ENCODE measurements at places on chromosomes 4 and X.
A peak's percentile ranks its signal among the peaks of the same experiment; 100 is the strongest.

GRCh38 chr4:113026556-113026955, 22.9 kb upstream of the ANK2 start:
- DNase-seq = no peak

GRCh38 chr4:126431049-126431448, 1116.3 kb downstream of the FAT4 start:
- DNase-seq = no peak

GRCh38 chr4:113070755-113071154, 21.3 kb downstream of the ANK2 start:
- no peak for DNase-seq

GRCh38 chr4:146095091-146095690, 80.3 kb upstream of the LSM6 start:
- no peak for DNase-seq

DNA sequence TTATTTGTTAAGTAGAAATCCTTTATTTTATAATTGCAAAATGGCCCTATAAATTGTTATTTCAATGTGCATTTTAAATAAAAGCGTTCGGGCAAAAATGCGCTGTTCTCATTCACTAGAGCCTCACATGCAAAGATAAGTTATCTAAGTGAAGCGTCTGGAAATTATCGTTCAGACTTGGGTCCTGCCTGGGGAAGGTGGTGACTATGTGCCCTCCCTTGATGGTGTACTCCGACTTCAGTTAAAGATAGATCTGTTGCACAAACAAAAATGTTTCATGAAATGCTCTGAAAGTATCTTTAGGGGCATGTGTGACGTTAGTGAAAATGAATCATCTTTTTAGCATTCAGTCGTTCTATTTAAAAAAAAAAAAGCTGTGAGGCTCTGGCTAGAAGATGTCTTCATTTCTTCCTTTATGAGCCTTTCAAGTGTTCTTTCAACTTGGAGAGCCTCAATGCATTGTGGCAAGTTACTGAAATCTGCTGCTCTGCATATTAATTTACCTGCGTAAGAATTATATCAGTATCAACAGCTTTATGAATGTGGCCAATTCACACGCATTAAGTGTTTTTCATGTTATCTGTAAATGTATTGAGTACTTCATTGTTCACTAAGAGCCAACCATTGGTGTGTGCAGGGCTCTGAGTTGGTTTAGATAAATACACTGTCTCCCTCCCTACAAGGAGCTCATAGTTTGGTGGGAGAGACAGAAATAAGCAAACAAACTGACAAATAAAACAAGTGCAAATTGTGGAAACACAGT, 83.0 kb downstream of the AFF1 start:
- DNase-seq = no peak

DNA sequence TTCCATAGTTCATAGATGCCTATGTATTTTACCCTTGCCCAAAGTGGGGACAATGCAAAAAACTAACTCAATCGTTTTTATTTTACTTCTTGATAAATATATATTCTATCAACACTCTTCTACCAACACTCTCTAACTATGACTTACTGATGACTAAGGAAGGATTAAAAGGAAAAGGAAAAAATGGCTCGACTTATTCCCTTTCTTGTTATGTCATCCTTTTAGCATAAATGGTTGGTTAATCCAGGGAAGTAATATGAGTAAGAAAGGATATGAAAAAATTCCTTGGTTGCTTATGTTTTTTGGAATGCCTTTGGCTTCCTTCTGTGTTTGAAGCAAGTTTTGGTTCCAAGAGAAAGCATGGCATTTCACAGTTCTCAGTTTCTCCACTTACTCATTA, 1087.1 kb downstream of the C4orf33 start:
- DNase-seq = no peak

DNA sequence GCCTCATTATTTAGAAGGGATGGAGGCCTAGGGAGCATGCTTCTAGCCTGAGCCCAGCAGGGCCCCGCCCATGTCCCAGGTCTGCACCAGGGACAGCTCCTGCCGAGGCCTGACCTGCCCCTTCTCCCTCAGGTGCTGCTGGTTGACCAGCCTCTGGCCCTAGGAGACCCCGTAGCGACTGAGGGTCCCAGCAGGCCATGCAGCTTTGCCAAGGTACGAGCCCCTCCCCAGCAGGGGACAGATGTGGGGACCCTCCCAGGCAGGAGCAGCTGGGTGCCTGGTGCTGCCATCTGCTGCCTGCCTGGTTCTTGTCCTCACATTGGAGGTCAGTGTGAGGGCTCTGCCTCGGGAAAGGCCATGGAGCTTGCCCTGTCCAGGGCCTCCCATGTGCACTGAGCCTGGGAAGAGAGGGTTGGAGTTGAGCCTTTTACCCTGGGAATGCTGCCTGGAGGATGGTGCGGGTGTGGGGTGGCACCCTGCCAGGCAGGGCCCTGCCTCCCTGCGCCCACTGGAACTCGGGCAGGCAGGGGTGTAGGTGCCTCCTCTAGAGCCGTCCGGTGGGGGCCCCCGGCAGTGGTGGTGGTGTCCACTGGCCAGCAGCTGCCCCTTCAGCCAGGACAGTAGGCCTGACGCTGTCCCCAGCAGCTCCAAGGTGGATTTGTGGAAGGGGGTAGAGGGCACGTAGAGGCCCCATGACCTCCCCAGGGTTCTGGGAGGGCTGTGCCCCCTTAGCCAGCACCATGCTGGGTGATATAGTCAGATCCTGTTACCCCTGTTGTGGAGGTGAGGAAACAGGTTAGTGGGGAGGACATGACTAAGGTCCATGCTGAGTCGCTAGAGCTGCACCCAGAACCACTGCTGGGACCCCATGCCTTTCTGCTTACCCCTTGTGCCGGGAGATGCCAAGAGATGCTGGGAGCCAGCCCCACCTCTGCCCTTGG, 2.2 kb upstream of the MSANTD1 start:
- DNase-seq = no peak

- no peak for DNase-seq
Observed at GRCh38 chrX:136961594-136962135, 72.1 kb downstream of the GPR101 start.

- peak; percentile 32 for DNase-seq
Observed at GRCh38 chrX:47218920-47219815, 687 bp downstream of the CDK16 start.

GRCh38 chrX:56728752-56729151, 291 bp upstream of the NBDY start:
- DNase-seq = no peak

DNA sequence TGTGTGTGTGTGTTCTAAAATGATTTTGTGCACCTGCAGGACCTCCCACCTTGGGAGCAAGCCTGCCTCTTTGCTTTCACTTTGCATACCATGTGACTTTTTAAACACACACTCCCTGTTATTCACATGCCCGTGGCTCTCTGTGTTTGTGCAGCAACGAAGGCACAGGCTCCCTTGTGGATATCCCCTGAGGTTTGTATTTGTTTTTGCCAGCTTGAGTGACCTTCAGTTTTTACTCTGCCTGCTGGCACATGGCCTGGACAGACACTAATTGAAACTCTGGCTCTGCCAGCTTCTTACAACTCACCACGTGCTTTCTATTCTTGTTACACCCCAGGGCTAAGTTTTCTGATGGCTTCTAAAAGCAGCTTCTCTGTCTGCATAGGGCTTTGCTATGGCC, 885.8 kb downstream of the SH3BGRL start:
- no peak for DNase-seq

GRCh38 chrX:40265936-40266335, 168.2 kb upstream of the BCOR start:
- no peak for DNase-seq

DNA sequence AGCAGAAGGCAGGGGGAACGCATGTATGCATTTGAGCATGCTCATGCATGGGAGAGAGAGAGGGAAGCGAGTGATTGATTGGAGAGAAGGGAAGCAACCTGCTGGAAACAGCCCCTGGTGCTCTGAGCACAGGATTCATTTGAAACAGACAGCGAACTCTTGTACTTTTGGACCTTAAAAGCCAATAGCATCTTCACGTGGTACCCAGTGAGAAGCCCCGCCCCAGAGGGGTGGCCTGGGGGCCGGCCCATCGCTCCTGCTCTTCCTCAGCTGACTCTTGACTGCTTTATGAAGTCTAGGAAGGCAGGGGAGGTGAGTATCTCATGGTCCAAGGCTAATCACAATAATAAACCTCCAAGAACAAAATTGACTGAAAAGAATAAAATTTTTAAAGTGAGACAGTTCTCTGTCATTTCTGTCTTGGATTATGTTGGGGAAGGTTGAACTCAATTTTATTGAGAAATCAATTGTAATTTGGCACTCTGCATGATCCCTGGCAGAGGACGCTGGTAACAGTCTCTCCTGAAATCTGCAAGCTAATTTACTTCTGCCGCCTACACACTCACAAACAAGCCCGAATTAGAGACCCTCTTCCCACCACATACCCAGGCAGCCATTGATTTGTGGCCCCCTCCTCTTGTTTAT, 168.2 kb upstream of the PPARGC1A start:
- DNase-seq = no peak

GRCh38 chrX:69028006-69028760, 137.1 kb downstream of the PJA1 start:
- DNase-seq = no peak

DNA sequence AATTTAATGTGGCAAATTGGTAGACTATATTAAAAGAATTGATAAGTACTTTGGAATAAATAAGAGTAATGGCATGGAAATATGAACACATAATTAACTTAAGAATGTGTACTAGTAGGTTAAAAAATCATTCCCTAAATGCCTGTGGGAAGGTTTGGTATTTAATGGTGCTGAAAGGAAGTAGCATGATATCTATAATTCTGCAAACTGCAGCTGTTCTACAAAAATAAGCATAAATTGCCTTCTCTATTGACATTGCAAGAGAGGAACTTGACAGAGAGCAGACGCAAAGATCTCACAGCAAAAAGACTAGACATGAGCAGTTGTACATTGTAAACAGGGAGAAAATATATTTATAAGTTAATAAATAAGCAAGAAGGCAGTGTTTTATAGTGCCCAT, 752.5 kb upstream of the PCDH10 start:
- DNase-seq = no peak

DNA sequence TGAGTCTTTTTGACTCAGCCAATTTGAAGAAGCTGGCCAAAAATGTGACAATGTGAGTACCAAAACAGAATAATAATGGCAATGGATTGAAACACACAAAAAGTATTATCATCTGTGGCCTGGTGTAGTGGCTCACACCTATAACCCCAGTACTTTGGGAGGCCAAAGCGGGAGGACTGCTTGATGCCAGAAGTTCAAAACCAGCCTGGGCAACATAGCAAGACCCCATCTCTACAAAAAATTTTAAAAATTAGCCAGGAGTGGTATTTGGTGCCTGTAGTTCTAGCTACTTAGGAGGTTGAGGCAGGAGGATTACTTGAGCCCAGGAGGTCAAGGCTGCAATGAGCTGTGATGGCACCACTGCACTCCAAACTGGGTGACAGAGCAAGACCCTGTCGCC, 41.5 kb downstream of the PLK4 start:
- DNase-seq = no peak

DNA sequence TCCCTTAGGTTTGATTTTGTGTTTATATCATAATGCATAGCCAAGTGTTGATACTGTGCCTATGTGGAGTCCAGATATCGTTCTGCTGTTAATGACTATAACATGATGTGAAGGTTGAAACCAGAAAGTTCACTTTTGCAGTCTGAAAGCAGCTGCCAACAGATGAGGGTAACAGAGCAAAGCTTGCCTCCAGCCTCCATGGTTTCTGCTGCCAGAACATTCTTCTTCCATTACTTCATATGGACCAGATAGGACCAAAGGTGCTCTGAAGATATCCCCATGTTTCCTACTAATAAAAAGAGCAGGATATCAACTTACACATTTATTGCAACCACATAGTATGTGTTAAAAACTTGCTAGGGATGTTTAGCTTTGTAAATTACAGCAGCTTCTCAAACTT, 394.1 kb downstream of the SPRY1 start:
- DNase-seq = no peak

GRCh38 chr4:146511381-146511780, 10.4 kb downstream of the SLC10A7 start:
- no peak for DNase-seq

DNA sequence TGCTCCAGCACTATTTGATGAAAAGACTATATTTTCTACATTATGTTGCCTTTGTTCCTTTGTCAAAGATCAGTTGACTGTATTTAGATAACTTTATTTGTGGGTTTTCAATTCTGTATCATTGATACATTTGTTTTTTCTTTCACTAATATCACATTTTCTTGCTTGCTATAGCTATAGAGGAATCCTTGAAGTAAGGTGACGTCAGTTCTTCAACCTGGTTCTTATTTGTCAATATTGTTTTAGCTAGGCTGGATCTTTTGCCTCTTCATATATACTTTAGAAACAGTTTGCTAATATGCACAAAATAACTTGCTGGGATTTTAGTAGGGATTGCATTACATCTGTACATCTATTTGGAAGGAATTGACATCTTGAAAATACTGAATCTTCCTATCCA, 21.0 kb downstream of the TECRL start:
- no peak for DNase-seq

- no peak for DNase-seq
Observed at GRCh38 chr4:120839334-120839973, 83.1 kb downstream of the PRDM5 start.

- DNase-seq = no peak
Observed at GRCh38 chr4:884259-884658, 47.9 kb downstream of the GAK start.

- no peak for DNase-seq
Observed at GRCh38 chr4:185143601-185143969, 519 bp downstream of the SLC25A4 start.

DNA sequence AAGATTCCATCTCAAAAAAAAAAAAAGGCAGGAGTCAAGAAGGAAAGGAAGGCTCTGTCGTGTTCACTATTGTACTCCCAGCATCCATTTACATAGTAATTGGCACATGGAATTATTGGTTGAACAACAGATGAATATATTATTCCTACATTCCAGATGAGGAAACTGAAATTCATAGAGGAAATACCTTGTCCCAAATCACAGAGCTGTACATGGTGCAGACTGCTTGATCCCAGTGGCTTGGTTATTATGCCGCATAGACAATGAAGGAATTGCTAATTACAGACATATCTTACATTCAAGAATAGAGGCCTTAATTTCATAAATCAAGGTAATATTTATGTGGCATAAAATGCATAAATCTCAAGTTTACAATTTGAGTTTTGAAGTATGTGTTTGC, 63.6 kb downstream of the LDB2 start:
- DNase-seq = no peak

GRCh38 chr4:134622199-134622598, 420.6 kb upstream of the PABPC4L start:
- DNase-seq = no peak

DNA sequence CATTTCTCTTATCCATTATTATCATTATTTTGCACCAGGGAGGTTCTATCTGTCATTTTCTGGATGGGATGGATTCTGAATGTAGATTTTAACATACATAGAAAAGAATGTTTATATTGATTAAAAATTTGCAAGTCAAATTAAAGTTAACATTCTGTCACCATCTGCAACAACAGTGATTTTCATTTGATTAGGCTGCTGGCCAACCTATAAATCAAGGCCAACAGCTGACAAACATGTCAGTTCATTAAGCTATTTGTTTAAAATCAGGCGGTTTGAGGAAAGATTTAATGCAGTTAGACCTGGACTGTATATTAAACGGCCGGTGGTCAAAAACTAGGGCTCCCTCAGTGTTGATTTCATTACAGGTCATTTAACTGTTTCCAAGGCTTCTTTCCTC, 109.5 kb upstream of the CBR4 start:
- DNase-seq = no peak

Data from stimulated activated effector memory CD8-positive, alpha-beta T cell treated with anti-CD3 and anti-CD28 coated beads, Interleukin-12 subunit alpha, Interleukin-12 subunit beta, amount 100 ng/mL, for 72 hours (primary cell).